ENCODE measurements at places on chromosomes 1 and 21.

DNA sequence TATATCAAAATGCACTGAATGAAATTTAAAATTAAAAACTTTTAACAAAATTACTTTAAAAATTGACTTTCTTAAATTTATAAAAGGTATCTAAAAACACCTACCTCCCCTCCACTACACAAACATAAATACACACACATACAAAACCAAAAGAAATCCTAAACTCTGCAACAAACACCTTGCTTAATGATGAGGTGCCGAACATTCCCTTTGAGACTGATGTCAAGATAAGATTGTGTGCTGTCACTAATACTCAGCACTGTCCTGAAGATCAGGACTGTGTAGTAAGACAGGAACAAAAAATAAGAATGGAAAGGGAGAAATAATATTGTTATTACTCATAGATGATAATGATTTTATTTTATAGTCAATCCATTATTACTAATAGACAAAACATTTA, 45.1 kb downstream of the CD53 start:
- DNase-seq, result no peak

DNA sequence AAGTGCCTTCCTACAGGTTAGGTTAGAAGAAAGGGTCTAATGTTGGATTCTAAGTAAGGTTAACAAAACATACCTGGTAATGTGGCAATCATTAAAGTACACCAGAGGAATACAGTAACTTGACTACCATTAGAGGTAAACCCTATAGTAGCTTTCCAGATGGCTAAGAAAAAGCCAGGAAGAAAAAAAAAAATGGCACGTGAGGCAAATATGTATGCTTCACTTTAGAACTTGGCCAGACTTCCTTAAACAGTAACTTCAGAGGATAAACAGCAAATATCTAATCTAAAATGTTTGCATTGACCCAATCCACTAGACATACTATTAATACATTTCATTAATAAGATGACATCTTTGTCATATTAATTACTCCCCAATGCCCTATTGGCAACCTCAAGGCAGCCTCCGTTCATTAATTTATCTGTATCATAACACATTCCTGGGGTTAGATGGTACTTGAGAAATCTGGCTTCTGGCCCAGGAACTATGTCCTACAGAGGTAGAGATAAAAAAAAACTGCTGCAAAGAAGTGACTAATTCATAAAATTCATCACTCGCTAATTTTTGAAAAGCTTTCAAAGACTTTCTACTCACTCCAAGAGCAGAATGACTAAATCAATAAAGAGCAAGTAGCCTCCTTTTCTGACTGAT, 5.8 kb downstream of the DCAF8 start:
- DNase-seq, result no peak

GRCh38 chr21:39180429-39181019, 2.7 kb downstream of the PSMG1 start:
- no peak for DNase-seq

DNA sequence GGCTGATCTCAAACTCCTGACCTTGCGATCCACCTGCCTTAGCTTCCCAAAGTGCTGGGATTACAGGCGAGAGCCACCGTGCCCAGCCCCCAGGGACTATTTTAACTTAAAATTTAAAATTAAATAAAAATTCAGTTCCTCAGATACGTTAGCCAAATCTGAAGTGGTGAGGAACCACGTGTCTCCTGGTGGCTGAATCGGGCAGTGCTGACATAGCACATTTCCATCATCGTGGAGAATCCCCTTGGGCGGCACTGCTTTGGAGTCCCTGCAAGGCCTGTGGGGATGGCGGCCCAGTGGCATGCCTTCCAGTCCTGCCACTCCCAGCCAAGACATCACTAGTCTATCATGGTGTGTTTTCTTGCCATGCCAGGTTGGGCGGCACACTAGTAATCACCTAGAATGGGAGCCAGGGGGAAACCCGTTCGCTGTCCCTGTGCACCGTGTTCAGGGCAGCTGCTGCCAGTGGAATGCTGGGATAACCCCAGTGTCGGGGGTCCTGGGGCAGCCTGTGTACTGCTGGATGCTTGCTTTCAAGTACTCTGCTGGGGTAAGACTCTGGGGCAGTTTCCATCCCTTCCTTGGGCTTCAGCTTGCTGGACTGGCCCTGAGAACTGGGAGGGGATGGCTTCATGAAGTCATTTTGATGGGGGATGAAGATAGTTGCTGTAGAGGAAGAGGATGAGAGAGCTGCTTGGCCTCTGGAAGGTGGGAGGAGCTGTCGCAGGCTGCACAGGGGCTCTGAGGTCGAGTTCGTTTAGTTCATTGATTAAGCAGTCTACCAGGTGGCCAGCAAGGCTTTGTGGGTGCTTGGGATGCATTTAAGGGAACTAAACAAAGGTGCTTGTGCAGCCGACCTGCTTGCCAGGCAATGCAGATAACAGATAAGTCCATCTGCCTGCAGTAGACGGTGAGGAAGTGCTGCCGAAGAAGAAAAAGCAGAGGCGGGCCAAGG, 4.6 kb downstream of the ZBTB48 start:
- DNase-seq, result no peak

Data from stimulated activated CD8-positive, alpha-beta memory T cell treated with anti-CD3 and anti-CD28 coated beads, Interleukin-2, amount 100 ng/mL, for 48 hours (primary cell).